ENCODE measurements at places on chromosomes 11 and 22.

GRCh38 chr11:34275486-34275885 is 82.3 kb downstream of the ABTB2 start:
- no peak for DNase-seq

GRCh38 chr11:34407121-34407813 is 31.5 kb upstream of the CAT start:
- no peak for DNase-seq

DNA sequence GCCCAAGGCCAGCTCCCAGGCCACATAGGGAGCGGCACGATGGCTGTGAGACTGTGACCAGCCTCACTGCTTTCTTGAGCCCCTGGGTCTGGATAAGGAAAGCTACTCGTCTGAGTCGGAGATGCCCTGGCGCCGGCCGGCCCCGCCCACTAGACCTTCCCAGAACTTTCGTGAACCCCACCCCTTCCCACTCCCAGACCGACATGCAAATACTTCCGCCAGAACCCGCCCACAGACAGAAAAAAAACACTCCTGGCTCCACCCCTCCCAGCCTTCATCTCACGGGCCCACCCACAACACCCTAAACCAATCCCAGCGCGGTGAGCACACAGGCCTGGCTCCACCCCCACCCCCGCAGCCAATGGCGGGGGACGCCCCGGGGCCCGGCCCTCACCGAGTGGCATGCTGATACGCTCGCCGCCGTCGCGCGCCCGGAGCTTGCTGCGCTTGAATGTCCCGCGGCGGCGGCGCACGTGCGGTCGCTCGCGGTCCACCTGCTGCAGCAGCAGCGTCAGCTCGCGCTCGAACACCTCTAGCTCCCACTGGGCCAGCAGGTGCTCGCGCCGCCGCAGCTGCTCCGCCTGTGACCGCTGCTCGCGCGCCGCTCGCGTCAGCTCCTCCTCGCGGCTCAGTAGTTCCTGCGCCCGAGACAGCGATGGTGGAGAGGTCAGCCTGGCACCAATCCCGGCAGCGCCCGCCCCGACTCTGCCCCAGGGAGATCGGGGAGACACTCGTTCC is 7.0 kb downstream of the MAP3K11 start:
- DNase-seq, result no peak

DNA sequence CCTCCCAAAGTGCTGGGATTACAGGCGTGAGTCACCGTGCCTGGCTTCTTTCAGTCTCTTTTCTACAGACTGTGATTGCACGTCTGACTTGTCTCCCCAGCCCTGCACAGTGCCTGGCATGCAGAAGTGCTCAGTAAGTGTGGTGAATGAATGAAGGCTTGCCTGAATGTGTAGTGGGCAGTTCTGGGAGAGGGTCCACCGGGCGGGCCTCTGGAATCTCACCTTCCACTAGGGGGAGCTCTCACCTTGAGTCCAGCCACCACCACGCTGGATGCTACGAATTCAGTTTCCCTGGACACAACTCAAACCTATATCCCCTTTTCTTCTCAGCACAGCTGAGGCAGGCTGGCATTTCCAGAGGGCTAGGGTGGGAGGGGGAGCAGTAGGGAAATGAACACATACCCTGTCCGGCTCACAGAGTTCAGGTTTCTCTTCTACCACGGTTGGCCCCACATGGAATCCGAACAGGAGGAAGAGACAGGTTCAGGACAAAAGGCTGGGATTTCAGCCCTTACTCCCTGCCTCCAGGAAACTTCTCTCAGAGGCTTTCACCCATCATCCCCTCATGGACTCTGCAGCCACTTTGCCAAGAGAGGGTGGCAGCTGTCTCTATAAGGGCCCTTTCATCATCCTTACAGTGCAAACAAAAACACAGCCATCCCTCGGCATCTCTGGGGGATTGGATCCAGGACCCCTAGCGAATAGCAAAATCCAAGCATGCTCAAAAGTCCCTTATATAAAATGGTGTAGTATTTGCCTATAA is 86.8 kb downstream of the NECTIN1 start:
- DNase-seq, result no peak

DNA sequence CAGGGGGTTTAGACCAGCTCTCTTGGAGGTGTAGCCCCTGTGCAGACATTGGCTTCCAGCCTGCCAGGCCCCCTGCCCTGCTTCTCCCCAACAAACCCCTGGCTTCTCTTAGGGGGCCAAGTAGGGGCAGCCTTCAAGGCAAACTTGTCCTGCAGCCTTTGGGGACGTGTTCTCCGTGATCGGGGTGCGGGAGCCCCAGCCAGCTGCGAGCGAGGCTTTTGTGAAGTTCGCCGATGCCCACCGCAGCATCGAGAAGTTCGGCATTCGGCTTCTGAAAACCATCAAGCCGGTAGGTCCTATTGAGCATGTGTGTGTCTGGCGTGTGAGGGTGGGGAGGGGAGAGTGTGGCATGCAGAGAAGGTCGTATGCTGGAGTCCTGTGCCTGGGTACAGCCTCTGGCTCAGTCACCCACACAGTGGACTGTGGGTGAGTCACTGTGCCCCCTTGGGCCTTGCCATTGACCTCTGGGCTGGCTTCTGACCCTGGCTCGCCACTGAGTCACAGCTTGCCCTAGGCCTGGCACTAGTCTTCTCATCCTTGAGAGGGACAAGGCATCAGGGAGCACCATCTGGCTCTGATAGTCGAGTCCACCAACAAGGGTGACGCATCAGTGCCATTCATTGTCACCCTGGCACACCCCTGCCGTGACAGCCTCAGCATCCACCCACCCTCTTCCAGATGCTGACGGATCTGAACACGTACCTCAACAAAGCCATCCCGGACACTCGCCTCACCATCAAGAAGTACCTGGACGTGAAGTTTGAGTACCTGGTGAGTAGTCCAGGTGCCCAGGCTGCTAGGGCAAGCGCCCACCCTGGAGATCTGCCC is 11.4 kb downstream of the SLC16A8 start:
- DNase-seq, result no peak

DNA sequence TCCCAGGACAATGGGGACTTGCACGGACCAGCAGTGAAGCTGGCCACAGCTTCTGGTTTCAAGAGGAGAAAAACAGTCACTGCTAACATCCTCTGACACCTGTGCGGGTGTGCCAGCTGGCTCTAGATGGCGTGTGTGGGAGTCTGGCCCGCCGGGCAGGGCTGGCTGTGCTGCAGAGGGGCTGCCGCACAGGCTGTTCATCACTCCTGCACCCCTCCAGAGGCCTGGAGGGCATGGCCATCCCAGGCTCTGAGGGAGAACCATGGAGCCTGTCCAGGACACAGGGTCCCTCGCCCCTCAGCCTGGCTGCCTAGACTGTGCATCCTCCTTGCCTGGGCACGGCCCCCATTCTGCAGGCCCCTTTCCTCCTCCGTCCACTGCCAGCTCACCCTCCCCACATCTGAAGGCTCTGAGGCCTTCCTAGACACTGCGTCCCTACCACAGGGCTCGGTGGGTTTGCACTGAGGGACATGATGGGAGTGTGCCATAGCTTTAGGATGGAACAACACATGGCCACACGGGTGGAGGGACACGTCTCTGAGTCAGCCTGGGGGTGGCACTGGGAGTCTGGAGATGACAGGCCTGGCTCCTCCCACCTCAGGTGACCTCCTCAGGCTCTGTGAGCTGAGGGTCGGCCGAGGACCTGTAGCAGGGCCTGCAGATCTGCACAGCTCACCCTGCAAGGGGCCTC is 42.1 kb upstream of the GNB1L start:
- no peak for DNase-seq

- DNase-seq, result no peak
Measured at GRCh38 chr22:26452236-26453016, 23.4 kb downstream of the ASPHD2 start.

- no peak for DNase-seq
Measured at GRCh38 chr11:91756829-91757480, 467.7 kb upstream of the FAT3 start.

GRCh38 chr11:48900131-48900800 is 83.4 kb downstream of the TRIM51G start:
- no peak for DNase-seq

DNA sequence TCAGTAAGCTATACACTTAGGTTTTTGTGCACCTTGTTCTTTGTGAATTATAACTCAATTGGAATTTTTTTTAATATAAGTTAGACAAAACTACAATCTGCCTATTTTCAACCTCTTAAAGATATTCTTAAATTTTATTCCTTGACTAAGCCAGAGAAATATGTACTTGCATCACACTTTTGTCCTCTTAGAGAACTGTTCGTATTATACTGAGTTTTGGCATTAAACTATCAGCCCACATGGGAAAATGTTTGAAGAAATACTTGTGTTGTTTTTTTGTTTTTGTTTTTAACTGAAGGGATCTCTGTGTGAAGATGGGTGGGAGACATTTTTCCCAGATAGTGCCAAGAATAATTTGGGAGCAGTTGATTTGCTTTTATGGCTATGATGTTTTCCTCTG is 25.3 kb downstream of the CEP295 start:
- no peak for DNase-seq
